ENCODE measurements at places on chromosomes 11 and 22.
A peak's percentile ranks its signal among the peaks of the same experiment; 100 is the strongest.

GRCh38 chr11:85626496-85626895 lies 648 bp downstream of the DLG2 start:
- DNase-seq: no peak

DNA sequence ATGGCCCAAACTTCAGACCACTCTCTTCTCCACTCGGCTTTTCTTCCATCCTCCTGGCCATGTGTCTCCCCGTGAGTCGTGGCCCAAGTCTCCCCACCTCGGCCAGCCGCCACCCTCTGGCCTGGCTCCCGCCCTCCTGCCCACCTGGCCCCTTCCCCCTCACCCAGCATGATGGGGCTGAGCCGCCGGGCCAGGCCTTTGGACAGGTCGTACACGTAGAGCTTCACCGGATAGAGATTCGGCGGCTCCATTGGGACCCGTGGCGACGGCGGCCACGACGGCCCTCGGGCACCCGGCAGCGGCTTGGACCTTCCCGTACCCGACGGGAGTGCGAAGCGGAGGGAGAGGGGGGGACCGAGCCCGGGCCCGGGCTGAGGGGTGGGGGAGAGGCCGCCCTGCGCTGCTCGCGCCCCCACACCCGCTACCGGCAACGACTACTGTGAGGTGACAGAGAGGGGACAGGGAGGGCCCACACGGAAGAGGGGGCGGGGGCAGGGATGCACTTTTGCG lies at the start of gene DESI1:
Gene DESI1, minus strand, starts transcription at position 455 of the 510 bp plus-strand sequence. Its CDS starts 204 bp downstream, at position 251.
- DNase-seq: peak; percentile 93

DNA sequence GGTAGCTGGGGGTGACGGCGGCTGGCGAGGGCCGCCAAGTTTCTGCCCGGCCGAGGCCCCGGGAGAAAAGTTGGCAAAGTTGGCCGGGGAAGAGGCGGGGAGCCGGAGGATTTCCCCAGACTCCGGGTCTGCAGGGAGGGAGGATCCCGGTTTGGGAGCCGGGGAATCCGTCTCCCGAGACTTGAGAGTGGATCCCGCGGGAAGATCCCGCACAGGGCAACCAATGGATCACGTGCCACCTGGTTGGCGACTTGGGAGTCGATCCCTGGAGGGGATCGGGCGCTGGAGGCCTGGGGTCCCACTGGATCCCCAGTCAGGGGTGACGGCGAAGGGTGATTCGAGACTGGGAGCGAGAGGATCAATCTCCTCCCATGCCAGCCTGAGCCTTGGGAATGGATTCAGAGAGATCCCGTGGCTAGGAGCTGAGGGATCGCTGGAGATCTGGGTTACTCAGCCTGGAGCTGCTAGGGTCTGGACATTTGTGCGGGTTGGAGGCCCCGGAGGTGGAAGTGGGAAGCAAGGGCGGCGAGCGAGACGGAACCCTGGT lies 394 bp downstream of the KIAA1671 start:
- DNase-seq: no peak

- DNase-seq: no peak
Observed at GRCh38 chr11:44942029-44942955, 8.4 kb downstream of the TP53I11 start.

- peak; percentile 66 for DNase-seq
Observed at GRCh38 chr11:131760091-131761061, 390.0 kb downstream of the NTM start.

DNA sequence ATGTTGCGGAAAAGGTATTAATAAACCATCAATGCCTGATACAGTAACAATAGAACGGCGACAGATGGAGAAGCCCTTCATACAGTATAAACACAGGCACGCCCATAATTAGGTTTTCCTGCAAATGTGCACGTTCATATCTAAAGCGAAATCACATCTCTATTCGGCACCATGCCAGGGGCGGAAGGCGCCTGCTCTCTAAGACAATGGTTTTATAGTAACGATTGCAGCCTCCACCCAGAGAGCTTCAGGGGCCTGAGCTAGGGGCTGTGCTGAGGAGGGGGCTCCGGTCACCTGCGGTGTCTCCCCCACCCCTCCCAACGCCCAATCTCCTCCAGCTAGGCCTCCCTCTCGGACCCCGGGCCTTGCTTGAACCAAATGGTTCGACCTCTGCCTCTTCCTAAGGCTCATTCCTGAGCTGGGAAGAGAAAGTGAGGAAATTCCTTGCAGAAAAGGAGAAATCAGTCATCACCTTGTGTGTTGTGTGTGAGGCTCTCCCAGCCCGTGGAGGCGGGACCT lies 9.6 kb downstream of the KRTAP5-5 start:
- no peak for DNase-seq

DNA sequence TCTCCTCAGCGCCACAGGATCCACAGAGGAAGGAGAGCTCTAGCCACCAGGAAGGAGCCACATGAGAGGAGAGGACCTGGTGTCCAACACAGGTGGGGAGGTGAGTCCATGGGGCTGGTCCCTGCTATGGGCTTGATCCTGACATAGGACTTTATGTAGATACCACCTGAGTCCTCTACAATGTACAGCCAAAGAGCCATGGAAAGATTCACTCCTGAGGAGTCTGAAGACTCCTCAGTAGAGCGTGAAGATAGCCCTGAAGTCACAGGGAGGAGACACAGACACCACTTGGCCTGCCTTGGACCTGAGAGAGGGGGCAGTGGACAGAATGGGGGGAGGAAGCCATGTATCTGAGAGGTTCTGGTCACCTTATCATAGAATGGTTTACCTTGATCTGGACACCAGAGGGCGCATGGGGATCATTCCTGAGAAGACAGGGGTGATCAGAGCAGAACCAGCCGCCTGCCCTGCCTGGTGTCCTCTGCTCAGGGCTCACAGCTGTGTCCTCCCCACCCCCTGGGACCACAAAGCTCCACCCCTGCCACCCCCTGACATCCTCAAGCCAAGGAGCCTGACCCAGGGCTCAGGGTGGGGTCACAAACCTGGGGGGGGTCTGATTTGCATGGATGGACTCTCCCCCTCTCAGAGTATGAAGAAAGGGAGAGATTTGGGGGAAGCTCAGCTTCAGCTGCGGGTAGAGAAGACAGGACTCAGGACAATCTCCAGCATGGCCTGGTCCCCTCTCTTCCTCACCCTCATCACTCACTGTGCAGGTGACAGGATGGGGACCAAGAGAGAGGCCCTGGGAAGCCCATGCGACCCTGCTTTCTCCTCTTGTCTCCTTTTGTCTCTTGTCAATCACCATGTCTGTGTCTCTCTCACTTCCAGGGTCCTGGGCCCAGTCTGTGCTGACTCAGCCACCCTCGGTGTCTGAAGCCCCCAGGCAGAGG lies 77.0 kb downstream of the ZNF280B start:
- no peak for DNase-seq

- no peak for DNase-seq
Observed at GRCh38 chr22:27749597-27750225, 51.8 kb downstream of the MN1 start.

DNA sequence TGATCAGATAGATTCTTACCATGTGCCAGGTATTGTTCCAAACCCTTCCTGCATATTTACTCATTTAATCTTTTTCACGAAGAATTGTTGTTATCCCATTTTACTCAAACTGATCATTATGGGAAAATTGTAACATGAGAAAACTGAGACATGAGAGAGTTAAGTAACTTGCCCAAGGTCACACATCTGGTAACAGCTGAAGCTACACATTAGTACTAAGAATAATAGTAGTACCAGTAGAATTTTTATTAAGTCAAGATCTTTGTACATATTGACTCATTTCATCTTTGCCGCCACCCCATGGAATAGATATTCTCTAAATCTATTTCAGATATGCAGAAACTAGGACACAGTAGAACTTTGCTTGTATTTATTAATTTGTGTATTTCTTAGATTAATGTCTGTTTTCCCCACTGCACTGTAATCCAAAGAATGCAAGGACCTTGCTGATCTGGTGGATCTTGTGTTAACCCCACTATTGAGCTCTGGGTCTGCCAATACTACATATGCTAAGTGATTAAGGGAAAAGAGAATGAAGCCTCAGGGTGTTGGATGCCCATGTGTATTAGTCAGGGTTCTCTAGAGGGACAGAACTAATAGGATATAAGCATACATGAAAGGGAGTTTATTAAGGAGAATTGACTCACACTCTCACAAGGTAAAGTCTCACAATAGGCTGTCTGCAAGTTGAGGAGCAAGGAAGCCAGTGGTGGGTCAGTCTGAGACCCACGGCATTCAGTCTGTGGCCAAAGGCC lies 72.8 kb downstream of the PARVA start:
- DNase-seq: no peak

DNA sequence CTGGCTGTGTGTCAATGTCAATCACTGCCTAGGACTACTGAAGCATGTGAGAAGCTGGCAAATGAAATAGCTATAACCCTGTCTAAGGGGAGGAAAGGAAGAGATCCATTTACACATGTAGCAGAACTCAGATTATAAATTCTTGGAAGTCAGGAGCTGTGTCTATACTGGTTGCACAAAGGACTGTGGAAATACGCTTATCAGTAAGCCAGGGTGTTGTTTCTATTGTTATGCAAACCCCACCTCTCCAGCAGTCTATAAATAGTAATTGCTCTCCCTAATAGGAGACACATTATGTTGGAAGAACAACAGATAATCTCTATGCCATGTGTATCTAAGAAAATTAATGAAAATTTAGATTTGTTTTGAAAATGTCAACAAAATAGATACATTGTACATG lies 693.4 kb upstream of the CCDC90B start:
- DNase-seq: no peak

DNA sequence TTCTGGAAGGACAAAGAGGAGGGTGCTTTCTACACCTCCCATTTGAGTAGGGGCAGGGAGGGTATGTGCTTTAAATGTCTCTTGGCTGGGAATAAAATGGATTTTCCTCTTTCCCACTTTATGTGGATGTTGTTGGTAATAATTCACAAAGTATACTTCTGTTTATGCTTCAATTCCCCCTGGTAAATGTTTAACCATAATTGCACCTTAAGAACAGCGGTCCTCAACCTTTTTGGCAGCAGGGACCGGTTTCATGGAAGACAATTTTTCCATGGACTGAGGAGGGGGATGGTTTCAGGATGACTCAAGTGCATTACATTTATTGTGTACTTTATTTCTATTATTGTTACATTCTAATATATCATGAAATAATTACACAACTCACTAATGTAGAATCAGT lies 4.0 kb upstream of the TP53AIP1 start:
- no peak for DNase-seq

DNA sequence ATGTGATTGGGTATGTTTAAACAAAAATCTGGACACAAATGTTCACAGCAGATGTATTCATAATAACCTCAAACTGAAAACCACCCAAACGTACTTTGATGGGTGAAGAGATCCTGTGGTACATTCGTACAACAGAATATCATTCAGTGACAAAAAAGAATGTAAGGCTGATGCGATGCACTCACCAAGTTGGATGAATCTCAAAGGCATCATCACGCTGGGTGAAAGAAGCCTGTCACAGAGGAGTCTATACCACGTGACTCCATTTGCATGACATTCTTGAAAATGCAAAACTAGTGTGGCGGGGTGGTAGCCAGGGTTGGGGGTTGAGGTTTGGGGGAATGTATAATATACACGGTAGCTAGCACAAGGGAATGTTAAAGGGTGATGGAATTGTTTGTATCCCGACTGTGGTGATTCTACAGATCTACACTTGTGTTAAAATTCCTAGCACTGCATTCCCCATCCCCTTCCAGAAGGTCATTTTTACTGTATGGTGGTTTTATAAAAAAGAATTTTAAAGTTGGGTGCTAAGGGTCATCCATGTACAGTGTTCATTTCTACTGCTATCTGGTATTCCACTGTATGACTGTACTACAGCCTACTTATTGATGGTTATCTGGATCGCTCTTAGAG lies 35.0 kb upstream of the SLC25A1 start:
- DNase-seq: no peak

- DNase-seq: no peak
Observed at GRCh38 chr11:88119561-88119960, 55.7 kb downstream of the RAB38 start.

GRCh38 chr22:24589518-24590030 lies 3.3 kb downstream of the LRRC75B start:
- no peak for DNase-seq

- no peak for DNase-seq
Observed at GRCh38 chr11:111845276-111846028, 25.9 kb downstream of the ALG9 start.

DNA sequence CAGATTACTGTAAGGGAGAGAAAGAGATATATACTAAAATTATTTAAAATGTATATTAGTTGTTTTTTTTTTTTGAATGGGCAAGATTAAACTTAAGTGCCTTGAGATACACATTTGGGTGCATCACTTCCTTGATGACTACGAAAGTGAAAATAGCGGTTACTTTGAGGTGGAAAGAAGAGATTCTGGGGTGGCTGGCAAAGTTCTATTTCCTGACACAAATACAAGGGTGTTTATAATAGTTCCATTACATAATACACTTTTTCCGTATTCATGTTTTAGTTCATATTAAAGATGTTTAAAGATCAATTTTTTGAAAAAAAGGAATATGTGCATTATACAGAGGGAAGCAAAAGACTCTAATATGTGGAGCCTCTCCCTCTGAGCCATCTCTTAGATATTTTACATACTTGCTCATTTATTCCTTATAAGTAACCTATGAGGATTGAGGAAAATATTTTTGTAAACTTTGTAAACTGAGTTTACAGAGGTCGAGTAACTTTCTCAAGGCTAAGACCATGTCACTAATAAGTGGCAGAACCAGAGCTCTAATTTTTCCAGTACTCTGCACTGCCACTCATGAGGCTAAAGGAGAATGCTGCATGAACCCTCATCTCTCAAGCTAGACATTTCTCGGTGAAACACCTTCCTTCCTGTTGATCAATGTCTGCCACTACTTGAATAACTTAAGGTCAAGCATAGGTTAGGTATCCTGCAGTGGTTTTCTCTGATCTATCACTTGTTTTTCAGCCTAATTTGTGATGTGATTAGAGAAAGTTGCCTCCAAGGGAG lies 58.6 kb downstream of the DDIAS start:
- no peak for DNase-seq

GRCh38 chr22:40046126-40046525 lies 51.4 kb downstream of the FAM83F start:
- DNase-seq: no peak

DNA sequence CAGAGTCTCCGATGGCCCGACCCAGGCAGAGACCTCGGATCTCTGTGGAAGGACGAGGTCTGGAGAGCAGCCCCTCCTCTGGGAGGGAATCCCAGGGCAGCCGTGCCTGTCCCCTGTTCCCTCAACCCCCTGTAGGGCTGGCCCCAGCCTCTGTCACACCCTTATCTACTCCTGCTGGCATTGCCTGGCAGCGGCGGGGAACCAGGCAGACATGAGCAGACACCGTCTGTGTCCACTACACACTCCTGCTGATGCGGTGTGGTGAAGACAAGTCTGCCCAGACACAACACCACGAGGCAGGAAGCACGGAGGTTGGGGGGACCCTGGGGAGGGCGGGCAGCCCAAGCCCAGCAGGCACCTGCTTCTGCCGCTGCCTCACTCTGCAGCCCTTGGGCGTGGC lies 52.5 kb upstream of the A4GALT start:
- DNase-seq: no peak

DNA sequence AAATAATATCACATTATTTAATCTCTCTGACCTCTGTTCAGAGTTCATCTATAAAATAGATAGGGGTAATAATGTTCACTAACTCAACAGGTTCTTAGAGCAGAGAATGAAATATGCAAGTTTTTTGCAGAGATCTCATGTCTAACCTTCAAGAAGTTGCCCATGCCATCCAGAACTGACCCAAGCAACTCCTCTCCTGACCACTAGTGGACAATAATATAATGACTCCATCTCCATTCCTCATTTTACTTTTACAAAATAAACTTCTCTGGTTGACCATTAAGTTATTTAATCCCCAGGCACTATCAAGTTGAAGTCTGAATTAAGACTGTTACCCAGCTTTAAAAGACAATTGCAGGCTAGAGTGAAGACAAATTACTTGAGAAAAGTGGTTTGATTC lies 382.6 kb downstream of the KCNA4 start:
- DNase-seq: no peak
